Cortex of kidney (tissue), 1 donor: ENCODE measurements at places on chromosomes 11 and 22.

- no peak for DNase-seq
Measured at GRCh38 chr11:66546368-66546965, at the start of gene ACTN3. ACTN3 (plus strand) TSS chr11:66546903; CDS start chr11:66546938, 35 bp downstream.

DNA sequence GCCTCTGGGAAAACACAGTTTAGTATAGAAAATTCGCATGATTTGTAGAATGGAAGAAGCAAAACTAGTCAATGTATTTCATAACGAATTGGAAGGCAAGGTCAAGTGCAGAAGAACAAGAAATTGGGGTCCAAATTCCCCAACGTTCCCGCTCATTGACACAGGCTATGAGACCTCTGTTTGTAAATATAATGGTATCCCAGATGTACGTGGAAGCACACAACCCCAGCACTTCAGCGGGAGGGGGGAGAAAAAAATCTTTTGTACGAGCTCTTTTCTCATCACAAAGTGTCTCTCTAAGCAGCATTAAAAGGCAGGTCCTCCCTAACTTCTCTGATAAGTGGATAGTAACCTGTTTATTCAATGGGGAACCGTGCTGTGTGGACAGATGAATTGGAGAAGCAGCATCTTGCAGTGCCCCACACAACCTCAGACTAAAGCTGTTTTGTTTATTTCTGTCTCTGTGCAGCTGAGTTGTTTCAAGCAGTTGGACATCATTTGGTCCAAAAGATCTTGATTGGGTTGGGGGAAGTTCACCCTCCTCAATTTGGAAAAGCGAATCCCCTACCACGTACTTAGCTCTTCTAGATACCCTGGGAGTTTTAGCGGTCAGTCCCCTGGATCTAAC, 1.1 kb upstream of the GAB2 start:
- no peak for DNase-seq

- DNase-seq, result no peak
Measured at GRCh38 chr22:36362075-36362474, 25.7 kb downstream of the MYH9 start.

GRCh38 chr11:117966908-117967307, 19.3 kb upstream of the IL10RA start:
- no peak for DNase-seq

DNA sequence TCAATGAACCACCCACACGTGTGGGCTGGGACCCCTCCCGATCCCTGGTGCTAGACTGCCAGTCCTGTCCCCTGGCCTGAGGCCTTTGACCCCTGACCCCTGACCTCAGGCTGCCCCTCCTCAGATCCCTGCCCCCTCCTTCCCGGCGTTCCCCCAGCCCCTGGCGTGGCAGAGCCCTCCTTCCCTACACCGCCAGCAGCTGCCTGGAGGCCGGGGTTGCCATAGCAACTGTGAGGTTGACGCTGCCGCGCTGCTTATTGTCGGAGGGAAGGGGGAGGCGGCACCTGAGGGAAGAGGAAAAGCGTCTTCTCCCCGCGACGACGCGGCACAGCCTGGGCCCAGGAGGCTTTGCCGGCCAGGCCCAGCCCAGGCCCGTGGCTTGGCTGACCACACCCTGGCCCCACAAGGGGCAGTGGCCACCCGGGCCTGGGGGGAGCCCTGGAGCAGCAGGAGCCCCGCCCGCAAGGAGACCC, 32.6 kb downstream of the SHANK3 start:
- DNase-seq, result no peak

GRCh38 chr22:45805413-45805812, 133.8 kb downstream of the ATXN10 start:
- no peak for DNase-seq

DNA sequence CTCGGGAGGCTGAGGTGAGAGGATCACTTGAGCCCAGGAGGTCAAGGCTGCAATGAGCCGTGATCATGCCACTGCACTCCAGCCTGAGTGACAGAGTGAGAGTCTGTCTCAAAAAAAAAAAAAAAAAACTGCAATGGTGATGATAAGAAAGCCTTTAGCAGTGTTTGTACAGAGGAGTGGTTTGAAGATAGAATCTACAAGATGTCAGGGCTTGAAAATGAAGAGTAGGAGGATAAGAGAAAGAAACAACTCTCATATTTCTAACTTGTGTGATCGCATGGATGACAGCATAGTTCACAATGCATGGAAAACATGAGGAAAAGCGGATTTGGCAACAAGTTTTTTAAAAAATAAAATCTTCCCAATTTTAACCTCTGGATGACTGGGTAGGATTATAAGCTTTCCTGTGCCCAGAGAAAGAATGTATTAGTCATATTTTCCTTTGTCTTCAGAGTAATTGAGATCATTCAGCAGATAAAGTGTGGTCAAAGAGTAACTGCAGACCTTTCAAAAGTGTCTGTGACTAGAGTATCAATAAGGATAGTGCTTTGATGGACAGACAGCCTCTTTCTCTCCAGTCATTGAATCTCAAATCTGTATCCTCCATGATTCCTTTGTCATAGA, 328.1 kb downstream of the CASP12 start:
- DNase-seq, result no peak

GRCh38 chr22:48338793-48339705, 1488.6 kb downstream of the BRD1 start:
- no peak for DNase-seq

DNA sequence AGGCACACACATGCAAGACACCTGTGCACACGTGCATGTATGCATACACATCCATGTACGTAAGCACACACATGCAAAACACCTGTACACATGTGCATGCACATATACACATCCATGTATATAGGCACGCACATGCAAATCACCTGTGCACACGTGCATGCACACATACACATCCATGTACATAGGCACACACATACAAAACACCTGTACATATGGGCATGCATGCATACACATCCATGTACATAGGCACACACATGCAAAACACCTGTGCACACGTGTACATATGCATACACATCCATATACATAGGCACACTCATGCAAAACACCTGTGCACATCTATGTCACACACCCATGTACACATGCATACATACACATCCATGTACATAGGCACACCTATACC, 458.3 kb downstream of the TBC1D22A start:
- DNase-seq, result no peak

DNA sequence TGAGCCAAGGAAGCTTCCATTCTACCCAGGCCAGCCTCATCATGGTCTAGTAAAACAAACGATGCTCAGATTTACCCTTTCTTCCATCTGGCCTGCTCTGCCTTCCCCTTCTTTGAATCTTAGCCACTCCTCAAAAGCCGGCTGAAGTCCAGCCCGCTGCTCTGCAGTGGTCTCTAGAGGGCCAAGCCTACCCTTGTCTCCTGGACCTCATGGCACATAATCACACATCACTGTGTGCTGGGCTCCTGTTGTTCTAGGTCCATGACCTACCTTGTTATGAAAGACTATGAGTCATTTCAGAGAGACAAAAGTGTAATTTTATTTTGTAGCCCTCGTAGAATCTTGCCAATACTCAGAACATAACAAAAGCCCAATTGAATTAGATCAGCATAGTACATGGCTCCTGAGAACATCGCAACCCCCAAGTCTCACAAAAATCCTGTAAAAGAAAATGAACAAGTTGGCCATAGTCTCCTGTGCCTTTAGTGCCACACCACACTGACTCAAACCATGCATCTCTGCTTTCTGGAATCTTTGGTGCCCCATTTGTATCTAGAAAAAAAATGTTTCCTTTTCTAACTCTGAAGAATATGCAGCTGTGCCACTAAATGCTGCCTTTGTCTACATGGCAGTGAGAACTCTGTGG, 192.7 kb downstream of the OPCML start:
- DNase-seq, result no peak

DNA sequence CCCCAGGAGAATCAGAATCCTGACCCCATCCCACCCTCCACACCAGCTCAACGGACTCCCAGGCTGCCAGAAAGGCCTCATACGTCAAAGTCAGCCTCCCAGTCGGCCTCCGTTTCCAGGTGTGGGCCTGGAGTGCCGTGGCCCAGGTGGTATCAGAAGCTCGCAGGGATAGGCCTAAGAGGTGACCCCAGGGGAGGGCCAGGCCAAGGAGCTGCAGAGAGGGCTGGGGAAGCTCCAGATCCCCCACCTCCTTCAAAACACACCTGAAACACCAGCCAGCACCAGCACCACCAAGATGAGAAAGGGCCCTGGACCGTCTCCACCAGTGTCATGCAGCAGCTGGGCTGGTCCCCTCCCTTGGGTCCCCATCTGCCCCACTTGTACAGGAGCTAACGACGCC, 20.3 kb downstream of the ASCL2 start:
- no peak for DNase-seq

DNA sequence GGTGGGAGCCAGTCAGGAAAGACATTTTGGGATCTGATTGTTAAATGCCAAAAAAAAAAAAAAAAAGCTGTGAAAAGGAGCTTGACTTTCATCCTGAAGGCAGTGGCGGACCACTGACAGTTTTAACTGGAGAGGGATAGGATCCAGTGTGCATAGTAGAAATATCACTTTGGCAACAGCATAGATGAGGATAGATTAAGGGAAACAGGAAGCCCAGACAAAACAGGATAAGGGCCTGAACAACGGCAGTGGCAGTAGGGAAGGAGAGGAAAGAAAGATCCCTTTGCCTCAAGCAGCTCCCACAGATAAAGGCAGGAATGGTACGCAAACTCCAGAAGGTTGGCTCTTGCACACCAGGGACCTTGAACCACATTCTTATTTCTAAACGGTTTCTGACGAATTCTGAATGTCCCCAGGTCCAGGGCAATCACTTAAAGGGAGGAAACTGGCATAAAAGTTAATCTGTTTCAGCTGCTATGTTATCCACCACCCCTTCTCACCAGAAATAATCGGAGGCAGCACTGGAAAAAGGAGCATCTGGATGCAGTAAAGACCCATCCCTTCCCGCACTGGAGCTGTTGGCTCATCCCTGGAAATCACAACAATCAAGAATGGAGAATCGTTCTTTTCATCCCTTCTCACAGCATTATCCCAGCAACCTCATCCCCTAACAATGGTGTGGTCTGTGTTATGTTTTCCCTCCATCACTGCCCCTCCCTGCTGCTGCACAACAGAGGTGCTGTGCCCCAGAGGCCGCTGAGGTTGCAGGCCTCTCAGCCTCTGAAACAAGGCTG, 99.1 kb downstream of the GAB2 start:
- no peak for DNase-seq

DNA sequence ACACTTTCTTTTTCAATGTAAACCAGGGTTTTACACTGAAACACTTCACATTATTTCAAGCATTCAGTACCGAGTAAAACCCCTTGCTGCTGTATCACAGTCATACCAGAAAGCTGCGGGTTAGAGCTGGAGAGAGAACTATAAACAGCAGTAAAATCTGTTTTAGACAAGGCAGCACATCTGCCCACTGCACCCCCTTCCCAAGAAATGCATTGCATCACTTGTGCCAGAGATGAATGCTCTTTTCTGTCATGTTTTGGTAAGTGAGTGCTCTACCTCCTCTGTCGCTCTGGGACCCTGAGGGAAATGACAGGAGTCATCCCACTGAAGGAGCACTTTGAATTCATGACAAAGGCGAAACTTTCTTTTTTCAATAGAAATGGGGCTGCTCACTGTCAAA, 107.2 kb downstream of the MAML2 start:
- no peak for DNase-seq

- no peak for DNase-seq
Measured at GRCh38 chr11:113572136-113572735, 97.0 kb upstream of the DRD2 start.

- no peak for DNase-seq
Measured at GRCh38 chr22:37518509-37519267, 527 bp downstream of the CARD10 start.

DNA sequence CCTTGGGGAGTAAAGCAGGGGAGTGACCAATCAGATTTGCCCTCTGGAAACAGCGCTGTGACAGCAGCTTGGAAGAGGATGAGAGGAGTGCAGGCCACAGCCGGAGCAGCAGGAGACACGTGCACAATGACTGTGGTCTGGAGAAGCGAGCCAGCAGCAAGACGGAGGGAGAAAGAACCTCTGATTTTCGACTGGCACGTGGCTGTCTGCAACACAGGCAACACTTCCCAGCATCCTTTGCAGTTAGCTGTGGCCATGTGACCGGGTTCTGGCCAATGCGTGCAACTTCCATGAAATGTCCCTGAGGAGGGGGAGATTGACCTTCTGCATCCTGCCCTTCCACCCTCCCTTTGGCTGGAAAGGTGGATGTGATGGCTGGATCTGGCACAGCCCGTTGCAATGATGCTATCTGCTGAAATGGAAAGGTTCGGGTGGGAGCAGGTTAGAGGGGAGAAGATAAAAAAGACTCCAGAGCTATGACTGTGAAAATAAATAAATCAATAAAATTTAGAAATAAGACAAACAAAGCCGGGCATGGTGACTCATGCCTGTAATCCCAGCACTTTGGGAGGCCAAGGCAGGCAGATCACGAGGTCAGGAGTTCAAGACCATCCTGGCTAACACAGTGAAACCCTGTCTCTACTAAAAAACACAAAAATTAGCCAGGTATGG, 15.6 kb downstream of the PLA2G6 start:
- no peak for DNase-seq

DNA sequence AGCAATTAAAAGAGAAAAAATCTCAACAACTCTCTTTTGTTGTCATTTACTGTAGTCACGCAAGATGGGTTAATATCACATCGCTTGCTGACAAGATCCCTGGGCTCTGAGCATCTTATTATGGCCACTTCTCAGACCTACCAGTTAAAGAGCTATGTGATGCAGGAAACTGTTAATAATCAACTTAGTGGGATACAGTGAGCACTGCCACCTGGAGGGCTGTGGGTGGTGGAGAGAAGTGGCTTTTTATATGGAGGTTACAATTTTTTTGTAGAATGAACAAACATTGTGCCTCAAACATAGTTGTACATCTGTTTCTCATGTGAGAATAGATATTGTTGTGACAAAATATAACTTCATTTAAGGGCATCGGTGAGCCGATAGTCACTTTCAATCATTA, 181.0 kb downstream of the TENM4 start:
- DNase-seq, result no peak

- DNase-seq, result no peak
Measured at GRCh38 chr11:60700689-60701468, 1.5 kb downstream of the MS4A8 start.

DNA sequence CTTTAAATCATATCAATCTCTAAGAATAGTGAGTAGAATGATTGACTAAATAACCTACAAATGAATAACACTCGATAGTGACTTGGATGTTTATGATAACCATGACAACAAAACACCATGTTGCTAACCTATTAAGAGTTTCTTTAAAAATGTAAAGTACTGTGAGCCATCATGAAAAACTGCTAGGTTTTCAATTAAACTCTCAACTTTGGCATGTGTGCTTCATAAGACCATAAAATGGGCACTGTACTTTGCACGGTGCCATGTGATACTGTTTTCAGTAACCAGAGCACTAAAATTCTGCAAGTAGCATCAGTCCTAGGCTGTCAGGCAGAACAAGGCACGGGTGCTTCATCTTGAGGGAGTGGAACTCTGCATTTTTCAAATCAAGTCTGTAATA, 96.2 kb upstream of the TRIM77 start:
- DNase-seq, result no peak
